ENCODE measurements at places on chromosomes 7 and 10. TPM values are rescaled to one million over a fixed set of nuclear protein-coding genes. Genes with fewer than 3 reads are reported as not detected.

Gene MUC12
- total RNA-seq = not detected

Gene HOXA5
- not detected for total RNA-seq

Gene CAV1
- 0.35 TPM for total RNA-seq

Gene EBLN1
- not detected for total RNA-seq

Gene FXYD4
- total RNA-seq = not detected

Gene ACBD7
- total RNA-seq = 0.72 TPM

Gene PLEKHA1
- 17.6 TPM for total RNA-seq

Gene GIMAP2
- total RNA-seq = 45.0 TPM

Data from activated naive CD4-positive, alpha-beta T cell treated with anti-CD3 and anti-CD28 coated beads for 36 hours (primary cell).